HTR-8/SVneo (cell line): ENCODE measurements at places on chromosomes 1 and 21.

- DNase-seq, result no peak
Measured at GRCh38 chr1:9680828-9681227, 29.3 kb downstream of the PIK3CD start.

DNA sequence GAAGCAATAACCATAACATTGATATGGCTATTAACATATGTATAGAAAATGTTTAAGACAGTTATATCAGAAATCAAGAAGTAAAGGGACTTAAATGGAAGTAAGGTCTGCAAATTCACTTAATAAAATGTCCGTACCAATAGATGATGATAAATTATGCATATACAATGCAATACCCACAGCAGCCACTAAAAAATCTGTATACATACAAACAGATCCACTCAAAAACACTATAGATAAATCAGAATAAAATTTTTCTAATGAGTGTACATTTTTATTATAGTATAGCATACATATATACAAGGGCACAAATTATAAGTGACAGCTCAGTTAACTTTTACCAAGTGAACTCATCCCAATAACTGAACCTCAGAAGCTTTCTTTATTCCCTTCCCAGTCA is 6.0 kb downstream of the LORICRIN start:
- no peak for DNase-seq

DNA sequence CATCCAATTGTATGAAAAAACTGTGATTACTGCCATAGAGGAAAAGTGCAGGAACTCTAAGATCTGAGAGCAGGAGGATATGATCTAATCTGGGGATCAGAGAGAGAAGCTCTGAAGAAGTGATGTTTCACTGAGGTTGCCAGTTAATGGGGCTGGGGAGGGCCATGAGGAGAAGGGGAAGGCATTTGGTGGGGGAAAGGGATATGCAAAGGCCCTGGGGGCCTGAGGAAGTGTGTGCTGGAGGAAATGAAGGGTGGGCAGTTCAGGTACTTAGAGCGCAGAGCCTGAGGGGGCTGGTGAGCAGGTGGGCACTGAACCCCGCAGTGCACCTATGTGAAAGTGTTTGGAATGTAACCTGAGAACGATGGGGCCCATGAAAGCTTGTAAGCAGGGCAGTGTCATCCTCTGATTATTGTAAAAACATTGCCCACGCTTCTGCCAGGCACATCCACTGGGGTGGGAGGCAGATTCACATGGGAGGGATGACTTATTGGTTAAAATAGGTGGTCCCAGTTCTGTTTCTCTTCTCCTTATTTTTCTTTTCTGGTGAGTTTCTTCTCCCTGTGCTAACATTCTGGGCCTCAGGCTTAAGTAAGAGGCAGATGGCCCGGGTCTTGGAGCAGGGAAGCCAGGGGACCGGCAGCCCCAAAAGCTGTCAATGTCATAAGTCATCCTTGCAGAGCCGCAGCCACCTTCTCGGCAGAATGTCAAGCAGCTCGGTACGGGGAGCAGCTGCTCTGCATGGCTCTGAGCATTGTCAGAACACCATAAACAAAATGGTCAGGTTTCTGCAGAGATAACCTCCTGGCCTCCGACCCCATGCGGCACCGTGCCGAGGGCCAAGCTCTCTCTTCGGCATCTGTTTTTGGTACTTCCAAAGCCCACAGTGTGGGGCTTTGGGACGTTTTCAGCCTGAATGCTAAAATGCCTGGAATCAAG is 492.0 kb upstream of the VAMP3 start:
- no peak for DNase-seq

- DNase-seq, result peak; percentile 39
Measured at GRCh38 chr1:115469703-115470476, 131.8 kb upstream of the NGF start.

GRCh38 chr21:43692949-43693348 is 26.0 kb upstream of the PDXK start:
- no peak for DNase-seq

GRCh38 chr1:62198069-62198780 is 3.6 kb downstream of the L1TD1 start:
- DNase-seq, result no peak

DNA sequence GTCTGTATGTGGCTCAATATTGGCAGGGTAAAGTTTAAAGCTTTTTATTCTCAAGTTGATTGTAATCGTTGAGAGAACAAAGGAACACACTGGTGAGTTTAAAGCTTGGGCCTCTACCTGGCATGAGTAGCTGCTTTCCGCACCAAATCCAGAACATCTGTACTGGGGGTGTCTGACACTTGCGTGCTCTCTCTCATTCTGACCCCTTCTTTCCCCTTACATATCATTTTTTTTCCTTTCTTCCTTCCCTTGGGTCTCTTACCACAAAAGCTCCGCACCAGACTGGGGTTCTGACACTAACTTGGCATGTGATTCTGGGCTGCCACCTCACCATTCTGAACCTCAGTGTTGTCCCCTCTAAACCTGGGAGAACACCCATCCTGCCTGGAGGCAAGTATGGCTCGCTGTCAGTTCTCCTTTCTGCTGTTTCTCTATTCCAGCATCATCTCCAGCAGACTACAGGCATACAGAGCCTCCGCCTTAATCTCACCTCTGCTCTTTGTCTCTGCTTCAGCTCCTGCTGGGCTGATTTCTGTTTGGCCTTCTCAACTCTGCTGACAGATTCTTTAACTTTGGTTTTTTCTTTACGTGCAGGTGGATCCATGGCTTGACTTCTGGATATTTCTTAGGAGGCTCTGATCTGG is 859 bp upstream of the ERMAP start:
- no peak for DNase-seq

GRCh38 chr1:64733581-64734286 is 11.1 kb upstream of the RAVER2 start:
- DNase-seq, result no peak

- DNase-seq, result no peak
Measured at GRCh38 chr1:208851366-208851765, 607.2 kb upstream of the PLXNA2 start.

GRCh38 chr21:21971384-21971783 is 973.2 kb downstream of the NCAM2 start:
- DNase-seq, result no peak

GRCh38 chr1:210989905-210990304 is 144.0 kb downstream of the KCNH1 start:
- DNase-seq, result no peak

DNA sequence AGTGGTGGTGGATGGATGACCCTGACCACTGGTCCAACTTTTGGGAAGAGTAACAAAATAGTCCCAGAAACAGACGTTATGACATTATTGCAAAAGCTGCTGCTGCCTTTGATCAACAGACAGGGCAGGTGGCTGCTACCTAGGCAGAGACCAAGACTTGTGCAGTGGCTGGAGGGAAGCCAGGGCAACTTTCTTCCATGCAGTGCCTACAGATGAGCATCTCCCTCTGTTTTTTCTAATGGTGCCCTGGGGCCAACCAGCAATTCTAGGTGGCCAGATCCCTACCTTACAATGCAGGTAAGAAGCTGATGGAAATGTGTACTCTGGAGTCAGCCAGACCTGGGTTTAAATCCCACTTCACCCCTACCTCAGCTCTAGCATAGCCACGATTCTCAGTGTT is 283.1 kb upstream of the POU3F1 start:
- no peak for DNase-seq

- DNase-seq, result peak; percentile 53
Measured at GRCh38 chr1:30929135-30929889, 20.8 kb upstream of the SDC3 start.

- DNase-seq, result no peak
Measured at GRCh38 chr1:230271300-230272035, 154.7 kb downstream of the PGBD5 start.

- DNase-seq, result no peak
Measured at GRCh38 chr1:228349701-228350171, 56.9 kb downstream of the TRIM11 start.

- no peak for DNase-seq
Measured at GRCh38 chr1:157682710-157683437, 17.7 kb downstream of the FCRL3 start.

DNA sequence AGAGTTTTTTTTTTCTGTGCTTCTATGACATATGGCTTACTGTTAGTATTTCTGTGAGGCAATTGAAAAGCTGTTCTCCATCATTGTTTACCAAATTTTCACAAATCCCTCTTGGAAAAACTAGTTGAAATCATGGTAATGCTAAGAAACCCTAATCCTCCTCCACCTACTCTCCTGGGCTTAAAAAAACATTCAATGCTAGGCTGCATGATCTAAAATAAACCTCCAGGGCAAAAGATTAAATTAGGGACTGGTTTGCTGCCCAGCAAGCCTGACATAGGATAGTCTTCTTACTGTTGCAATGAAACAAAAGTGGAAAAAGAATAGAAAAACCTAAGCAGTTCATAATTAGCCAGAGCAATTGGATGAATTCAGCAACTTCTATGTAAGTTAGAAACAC is 16.1 kb downstream of the C1orf52 start:
- no peak for DNase-seq

- no peak for DNase-seq
Measured at GRCh38 chr1:116110567-116111523, at the start of gene MAB21L3. TSS of gene MAB21L3 (plus strand) at chr1:116111399. CDS start at chr1:116112616, 1,217 bp downstream.

DNA sequence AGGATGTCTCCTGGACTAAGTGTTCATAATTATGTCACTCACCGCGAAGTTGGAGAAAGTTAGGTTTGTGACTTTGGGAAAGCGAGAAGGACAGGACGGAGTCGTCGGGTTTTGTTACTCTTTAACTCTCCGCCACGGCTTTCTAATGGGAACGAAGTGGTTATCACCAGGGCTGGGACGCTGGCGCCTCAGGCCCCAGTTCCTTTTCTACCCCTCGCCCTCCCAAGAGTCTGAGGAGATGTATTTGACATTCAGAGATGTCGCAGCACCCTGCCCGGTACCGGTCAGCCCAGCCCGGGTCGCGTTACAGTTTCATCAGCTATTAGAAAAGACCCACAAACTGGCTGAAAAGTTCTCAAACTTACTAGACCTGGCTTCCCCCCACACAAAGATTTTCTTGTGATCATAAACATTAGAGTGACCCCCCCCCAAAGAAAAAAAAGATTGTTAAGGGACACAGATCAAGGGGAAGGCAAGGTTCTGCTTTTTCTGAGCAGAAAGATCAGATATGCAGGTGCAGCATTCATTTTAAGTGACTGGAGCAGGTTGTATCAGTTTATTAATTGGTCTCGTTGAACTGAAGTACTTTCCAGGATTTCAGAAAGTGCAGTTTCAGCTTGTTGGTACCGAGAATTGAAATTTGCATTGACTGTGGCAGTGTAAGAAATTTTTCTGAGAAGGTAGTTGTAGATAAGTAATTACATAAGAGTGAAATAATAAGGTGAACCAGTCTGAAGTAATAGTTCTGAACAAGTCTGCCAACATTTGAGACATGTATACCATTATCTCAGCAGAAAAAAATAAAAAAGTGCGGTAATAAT is 859 bp upstream of the ZBTB18 start:
- no peak for DNase-seq

DNA sequence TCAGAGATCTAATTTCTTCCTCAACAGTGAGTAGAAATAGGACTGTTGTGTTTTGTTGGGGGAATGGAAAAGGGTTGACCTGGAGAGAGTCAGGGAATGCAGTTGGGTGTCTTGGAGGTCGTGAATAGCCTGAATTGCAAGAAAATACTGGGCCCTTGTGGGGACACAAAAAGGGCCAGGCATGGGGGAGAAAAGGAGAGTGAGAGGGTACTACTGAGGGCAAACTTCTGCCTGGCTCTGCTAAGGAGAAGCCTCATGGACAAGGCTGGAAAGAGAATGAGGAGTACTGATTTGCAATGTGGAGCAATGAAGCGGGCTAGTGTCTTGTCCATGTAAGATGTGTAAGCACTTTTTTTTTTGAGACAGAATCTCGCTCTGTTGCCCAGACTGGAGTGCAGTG is 96.2 kb upstream of the IRF2BP2 start:
- DNase-seq, result no peak

- DNase-seq, result peak; percentile 80
Measured at GRCh38 chr1:28601696-28602095, 9.6 kb downstream of the RAB42 start.

DNA sequence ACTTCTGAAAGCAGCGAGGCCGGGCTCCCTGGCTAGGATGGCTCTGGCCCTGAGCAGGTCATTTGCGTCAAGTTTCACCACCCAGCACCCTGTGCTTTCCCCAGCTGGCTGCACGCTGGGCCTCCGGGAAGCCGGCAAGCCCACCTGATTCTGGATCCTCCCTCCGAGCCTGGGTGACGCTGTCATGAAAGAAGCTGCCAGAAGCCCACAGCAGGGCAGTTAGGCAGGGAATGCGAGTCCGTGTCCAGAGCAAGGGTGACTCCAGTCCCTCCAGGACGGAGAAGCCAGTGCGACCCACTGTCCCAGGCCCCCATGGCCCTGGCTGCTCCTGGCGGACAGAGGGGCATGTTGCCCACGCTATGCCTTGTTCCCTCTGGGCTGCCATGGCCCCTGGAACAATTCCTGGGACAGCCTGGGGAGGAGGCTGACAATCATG is 44.4 kb upstream of the PCBP3 start:
- no peak for DNase-seq

DNA sequence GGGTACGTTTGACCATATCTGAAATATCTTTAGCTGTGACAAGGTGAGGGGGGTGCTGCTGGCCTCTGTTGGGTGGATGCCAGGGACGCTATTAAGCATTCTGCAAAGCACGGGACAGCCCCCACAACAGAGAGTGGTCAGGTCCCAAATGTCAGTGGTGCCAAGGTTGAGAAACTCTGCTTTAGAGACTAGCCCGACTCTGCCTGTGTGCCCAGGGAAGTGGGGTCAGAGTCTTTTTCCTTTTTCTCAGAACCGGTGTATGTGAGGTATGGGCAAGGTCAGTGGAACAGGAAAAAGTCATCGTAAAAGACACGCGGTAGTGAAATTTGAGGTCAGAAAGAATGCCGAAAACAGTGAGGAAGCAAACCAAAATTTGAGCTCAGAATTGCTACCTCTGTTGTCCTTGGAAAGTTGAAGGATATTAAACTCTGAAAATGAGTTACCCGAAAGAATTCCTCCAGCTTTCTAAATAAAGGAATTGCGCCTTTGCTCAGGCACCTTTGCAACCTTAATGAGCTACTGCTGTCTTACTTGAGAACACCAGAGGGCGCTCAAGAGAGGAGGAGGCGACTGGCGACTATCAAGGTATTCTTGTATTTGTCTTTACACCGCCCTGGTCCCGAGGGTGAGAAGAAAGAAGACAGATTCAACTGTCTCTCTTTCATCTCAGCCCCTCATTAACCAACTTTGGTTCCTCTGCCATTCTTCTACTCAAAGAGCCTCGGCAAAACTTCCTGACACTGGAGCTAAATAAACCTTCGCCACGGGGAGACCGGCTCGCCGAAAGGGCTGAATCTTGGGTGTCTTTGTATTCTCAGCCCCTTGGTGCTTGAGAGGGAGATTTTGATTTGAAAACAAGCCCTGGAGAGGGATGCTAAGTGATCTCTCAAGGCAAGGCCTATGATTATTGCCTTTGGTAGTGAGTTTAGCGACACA is 85.4 kb upstream of the OLIG2 start:
- peak; percentile 41 for DNase-seq
